ENCODE measurements at places on chromosomes 12 and 14. TPM values are rescaled to one million over a fixed set of nuclear protein-coding genes. Genes with fewer than 3 reads are reported as not detected.

Gene CCDC196
- polyA plus RNA-seq = 0.25 TPM

DNA sequence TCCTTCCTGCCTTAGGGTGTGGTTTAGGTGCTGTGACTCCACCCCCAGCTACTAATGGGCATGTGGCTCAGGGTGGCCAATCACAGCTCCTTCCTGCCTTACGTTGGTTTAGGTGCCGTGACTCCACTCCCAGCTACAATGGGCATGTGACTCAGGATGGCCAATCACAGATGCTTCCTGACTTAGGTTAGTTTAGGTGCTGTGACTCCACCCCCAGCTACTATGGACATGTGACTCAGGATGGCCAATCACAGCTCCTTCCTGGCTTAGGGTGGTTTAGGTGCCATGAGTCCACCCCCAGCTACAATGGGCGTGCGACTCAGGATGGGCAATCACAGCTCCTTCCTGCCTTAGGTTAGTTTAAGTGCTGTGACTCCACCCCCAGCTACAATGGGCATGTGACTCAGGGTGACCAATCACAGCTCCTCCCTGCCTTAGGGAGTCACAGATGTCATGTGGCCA, 163.9 kb downstream of the TBX5 start:
- DNase-seq = no peak

DNA sequence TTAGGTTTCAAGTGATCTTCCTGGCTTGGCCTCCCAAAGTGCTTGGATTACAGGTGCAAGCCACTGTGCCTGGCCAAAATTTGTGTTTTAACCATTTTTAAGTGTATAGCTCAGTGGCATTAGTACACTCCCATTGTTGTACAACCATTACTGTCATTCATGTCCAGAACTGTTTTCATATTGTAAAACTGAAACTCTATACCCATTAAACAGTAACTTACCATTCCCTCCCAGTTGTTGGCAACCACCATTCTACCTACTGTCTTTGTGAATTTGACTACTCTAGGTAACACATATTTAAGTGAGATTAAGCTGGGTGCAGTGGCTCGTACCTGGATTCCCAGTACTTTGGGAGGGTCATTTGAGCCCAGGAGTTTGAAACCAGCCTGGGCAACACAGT, 67.3 kb upstream of the KCNH3 start:
- DNase-seq = no peak

Gene HHIPL1
- 2.1 TPM for polyA plus RNA-seq

Gene TIGAR
- polyA plus RNA-seq = 2.4 TPM

DNA sequence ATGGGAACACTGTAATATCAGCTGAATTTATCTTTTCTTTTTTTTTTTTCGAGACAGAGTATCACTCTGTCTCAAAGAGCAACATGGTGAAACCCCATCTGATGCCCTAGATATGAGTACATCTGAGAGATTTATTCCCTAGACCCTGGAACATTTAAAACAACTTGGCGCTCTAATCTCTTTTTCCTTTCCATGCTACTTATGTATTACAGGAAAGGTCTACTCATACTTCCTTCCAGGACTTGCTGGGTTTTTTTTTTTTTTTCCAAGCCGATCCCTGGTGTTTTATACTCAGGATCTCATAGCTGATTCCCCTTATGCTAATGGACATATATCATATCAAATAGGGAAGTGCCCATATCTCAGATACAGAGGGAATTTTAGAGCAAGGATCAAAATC, 83.1 kb downstream of the MAPKAPK5 start:
- DNase-seq = no peak

Gene NEUROD4
- polyA plus RNA-seq = not detected

DNA sequence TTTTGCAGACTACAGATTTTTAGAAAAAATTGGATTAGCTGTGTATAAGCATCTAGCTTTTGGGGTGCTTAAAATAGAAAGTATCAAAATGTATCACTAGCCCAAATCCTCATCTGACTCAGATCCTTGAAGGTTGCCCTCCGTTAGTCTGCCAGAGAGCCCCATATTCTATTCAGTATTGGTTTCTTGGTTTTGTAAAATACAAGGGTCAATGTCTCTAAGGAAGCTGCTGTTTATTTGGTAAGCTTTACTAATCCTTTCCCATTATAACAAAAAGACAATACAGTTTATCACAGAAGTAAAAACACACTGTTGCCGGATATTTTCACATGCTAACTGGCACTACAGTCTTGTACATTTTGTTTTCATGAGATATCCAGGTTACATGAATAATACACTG, 92.8 kb upstream of the PTHLH start:
- DNase-seq = no peak

DNA sequence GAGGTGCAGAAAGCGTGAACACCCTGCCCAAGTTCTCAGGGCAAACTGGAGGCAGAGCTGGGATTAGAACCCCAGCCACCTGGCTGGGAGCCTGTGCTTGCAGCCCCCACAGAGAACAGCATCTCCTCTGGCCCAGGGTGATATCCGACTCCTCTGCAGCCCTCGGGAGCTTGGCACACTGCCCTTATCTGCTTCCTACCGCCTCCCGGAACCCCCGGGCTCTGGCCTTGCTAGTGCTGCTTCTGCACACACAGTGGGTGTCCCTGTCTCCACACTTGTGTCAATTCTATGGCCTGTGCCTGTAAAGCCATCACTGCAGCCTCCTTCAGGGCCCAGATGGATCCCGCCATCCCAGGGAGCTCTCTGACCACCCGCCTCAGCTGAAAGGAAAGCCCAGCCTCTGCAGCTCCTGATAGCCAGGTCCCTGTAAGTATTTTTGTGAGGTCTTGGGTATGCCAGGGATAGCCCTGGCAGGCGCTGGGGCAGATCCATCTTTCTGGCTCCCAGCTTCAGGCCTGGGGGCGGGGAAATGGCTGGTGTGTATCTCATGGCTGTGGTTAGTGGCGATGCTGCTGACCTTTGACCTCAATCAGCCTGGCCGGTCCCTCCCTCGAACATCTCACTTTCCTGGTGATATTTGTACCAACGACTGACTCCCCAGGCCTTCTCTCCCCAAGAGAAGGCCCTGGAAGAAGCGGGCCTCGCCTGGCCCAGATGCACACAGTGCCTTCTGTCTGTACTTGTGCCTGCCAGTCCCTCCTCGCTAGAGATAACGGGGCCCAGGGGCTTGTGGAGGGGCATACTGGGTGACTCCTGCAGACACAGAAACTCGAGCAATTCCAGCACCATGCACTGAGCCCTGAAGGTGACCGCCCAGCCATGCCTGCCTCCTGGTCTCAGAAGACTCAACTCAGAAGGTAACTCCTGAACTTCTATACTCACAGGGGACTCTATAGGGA, 183.8 kb downstream of the CALM1 start:
- no peak for DNase-seq

- no peak for DNase-seq
These were observed 1002.8 kb downstream of the TRHDE start for GRCh38 chr12:73274976-73275375.

- no peak for DNase-seq
These were observed 326.6 kb downstream of the RERGL start for GRCh38 chr12:17763366-17763765.

Gene GPD1
- 3.5 TPM for polyA plus RNA-seq

- no peak for DNase-seq
These were observed 16.7 kb downstream of the EGLN3 start for GRCh38 chr14:33934043-33934750.

Gene A2M
- 2,374 TPM for polyA plus RNA-seq

Gene BCL7A
- polyA plus RNA-seq = 13.9 TPM

DNA sequence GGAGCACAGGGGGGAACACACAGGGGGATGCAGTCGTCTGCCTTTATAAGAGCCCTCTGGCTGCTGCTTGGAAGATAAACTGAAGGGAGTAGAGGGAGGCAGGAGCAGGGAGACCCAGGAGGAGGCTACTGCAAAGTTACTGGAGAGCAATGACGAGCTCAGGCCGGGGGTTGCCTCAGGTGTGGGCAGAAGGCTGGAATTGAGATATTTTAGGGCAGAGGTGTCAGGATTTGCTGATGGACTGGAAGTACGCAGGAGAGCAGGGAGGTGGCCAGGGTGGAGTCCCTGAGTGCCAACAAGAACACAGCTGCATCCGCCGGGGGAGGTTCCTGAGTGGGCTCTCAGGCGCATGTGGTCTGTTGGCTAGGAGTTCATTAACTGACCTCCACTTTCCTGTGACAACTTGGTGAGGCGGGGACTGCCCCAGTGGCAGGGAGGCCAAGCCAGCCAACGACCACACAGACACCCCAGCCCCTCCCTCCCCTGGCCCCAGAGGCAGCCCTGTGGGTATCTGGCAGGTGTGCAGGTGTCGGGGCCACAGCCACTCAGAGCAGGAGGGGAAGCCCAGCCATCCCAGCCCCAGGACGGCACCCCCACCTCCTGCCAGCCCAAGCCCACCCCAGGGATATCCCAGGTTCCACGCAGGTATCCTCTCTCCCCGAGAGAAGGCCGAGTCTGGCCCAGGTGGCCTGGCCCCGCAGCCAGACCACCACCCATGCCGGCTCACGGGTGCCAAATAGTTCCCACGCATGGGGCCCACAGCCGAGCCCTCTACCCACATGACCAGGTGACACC, 85.4 kb downstream of the NCOR2 start:
- no peak for DNase-seq

GRCh38 chr12:2332947-2333346, 280.2 kb downstream of the CACNA1C start:
- no peak for DNase-seq

Gene PZP
- 2.9 TPM for polyA plus RNA-seq

Gene TSHR
- 0.18 TPM for polyA plus RNA-seq

- peak; percentile 73 for DNase-seq
These were observed 61.7 kb downstream of the PPP1R36 start for GRCh38 chr14:64611358-64612020.

GRCh38 chr14:36654794-36655381, 6.8 kb upstream of the PAX9 start:
- DNase-seq = no peak

DNA sequence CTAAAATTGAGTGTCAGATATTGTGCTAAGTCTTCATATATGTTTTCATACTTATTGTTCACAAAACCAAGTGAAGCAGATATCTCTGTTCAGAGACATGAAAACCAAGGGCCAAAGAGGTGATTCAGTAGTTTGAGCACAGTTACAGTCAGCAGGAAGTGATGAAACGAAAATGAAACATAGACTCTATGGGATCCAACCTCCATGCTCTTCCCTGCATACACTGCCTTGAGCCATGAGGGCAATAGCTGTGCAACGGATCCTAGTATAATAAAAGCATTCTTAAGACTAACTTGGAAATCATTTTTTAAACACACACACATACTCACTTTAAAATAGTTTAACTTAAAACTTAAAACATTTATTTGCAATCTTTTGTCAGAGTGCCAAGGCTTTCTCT, 27.9 kb downstream of the ESR2 start:
- no peak for DNase-seq

Gene TGM1
- 2.3 TPM for polyA plus RNA-seq

- DNase-seq = peak; percentile 18
These were observed 12.2 kb upstream of the MYH7 start for GRCh38 chr14:23447361-23448350.

GRCh38 chr12:122847921-122848421, 12.7 kb downstream of the HIP1R start:
- no peak for DNase-seq

- no peak for DNase-seq
These were observed 130.3 kb upstream of the NOS1 start for GRCh38 chr12:117491711-117492110.

Gene VASH1
- 36.7 TPM for polyA plus RNA-seq

GRCh38 chr14:54676812-54677708, 110.1 kb downstream of the SAMD4A start:
- no peak for DNase-seq

Gene PTPN6
- 16.6 TPM for polyA plus RNA-seq

Gene KRT1
- 0.81 TPM for polyA plus RNA-seq

DNA sequence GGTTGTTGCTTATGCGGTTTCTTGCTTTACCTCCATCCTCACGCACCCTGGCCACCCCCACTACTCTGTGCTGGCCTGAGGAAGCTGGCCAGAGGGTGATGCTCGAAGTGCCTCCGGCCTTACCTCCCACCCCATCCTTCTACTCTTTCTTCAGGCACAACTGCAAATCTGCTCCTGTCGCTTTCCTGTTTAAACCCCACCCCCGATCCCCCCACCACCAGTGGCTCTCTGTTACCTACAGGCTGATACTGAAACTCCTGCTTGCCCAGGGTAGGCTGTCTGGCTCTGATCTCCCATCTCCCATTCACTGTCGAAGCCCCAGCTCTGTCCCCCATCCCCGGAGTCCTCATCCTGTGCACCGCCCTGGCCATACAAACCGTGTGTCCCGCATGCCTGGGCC, 111.5 kb downstream of the PRMT8 start:
- no peak for DNase-seq

GRCh38 chr12:18580706-18581105, 157.1 kb downstream of the PLCZ1 start:
- no peak for DNase-seq

Gene GYS2
- not detected for polyA plus RNA-seq

- no peak for DNase-seq
These were observed 18.6 kb downstream of the FAIM2 start for GRCh38 chr12:49885118-49885517.

Gene DHRS4
- polyA plus RNA-seq = 44.7 TPM

- DNase-seq = no peak
These were observed 257.3 kb downstream of the GRIN2B start for GRCh38 chr12:13724136-13724535.

Measured in right lung (tissue), 10 donors.